ENCODE measurements at places on chromosomes 2 and 18.

- DNase-seq, result no peak
Measured at GRCh38 chr18:67553437-67553836, 36.9 kb upstream of the DSEL start.

- DNase-seq, result no peak
Measured at GRCh38 chr18:73715210-73715670, 432.4 kb downstream of the FBXO15 start.

DNA sequence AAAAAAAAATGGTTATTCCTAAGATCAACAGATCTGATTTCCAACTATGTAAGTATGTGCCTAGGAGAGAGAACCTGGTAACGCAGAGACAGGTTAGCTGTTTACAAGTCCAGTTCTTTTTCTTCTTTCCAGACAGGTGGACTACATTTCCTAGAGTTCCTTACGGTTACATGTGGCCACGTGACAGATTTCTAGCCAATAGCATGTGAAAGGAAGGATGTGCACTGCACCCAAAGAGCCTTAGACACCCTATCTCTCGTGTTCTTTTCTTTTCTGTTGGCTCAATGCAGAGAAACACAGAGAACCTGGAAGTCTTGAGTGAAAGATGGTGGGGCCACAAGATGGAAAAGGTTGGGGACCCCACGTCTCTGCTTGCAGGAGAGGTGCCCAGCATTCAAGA is 375.9 kb downstream of the TNS1 start:
- no peak for DNase-seq

DNA sequence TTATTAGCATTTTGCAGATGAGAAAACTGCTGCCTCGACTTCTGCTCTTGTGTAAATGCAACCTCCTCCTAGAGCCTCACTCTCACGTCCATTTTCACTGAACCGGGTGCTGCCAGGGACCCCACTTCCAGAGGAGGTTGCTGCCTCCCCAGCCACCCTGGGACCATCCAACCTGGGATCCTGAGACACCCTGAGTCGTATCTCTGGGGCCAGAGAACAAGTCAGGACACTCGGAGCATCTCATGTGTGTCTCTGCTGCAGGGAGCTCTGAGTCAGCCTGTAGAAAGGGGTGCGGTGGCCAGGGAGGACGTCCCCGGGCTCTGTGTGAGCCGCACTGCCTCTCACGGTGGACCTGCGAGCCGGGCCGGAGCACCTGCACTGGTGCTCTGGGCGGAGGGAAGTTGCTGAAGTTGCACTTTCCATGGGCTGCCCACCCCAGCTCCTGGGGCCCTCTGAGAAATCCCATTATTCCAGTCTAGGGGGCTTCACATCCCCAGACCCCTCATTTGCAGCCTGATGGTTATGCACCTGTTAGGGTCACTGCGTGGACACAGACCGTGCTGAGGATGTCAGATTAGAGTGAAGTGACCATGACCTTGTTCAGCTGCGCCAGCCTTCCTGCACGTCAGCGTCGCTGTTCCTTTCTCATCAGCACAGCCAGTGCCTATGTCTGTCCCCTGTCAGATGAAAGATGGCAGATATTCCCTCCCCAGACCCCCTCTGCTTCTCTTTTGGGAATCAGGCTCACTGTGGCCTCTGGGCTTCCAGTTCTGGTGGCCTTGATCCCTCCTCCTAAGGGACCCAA is 230.4 kb downstream of the KLHL29 start:
- DNase-seq, result no peak

DNA sequence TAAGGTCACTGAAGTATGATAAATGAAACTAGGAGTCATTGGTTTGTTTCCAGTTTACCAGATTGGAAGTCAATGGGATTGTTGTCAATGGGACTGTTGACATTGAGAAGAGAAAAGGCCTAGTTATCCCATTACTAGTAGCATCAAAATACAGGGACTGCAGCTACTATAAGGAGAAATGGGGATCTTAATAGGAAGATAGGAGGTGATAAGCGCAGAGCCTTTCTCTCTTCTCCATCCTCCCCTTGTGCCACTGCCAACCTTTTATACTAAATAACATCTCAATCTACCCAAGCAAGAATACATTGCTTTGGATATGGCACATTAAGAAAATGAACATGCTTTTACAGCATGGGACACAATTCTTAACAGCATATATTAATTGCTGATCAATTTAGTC is 10.5 kb upstream of the BBS5 start:
- DNase-seq, result no peak

DNA sequence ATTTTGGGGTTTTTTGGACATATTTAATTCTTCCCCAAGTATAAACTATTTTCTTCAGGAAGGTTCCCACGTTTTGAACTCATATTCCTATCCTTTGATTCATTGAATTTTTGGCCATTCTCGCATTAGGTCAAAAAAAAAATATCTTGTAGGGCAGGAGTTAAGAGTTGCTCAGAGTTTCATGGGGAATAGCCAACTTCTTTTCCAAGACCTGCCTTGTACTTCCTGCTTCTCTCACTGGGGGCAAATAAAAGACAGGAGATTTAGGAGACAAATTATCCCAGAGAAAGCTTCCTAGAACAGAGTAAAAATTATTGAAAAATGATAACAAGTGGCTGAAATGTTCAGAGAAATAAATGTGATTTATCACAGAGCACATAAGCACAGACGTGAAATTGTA is 55.2 kb upstream of the BCL11A start:
- no peak for DNase-seq

GRCh38 chr2:84797271-84797670 is 83.6 kb downstream of the TRABD2A start:
- DNase-seq, result no peak

GRCh38 chr18:79584491-79585394 is 94.9 kb upstream of the CTDP1 start:
- no peak for DNase-seq

GRCh38 chr2:70785137-70785911 is 5.1 kb downstream of the FIGLA start:
- DNase-seq, result no peak

- no peak for DNase-seq
Measured at GRCh38 chr2:34188464-34189303, 589.6 kb upstream of the FAM98A start.

DNA sequence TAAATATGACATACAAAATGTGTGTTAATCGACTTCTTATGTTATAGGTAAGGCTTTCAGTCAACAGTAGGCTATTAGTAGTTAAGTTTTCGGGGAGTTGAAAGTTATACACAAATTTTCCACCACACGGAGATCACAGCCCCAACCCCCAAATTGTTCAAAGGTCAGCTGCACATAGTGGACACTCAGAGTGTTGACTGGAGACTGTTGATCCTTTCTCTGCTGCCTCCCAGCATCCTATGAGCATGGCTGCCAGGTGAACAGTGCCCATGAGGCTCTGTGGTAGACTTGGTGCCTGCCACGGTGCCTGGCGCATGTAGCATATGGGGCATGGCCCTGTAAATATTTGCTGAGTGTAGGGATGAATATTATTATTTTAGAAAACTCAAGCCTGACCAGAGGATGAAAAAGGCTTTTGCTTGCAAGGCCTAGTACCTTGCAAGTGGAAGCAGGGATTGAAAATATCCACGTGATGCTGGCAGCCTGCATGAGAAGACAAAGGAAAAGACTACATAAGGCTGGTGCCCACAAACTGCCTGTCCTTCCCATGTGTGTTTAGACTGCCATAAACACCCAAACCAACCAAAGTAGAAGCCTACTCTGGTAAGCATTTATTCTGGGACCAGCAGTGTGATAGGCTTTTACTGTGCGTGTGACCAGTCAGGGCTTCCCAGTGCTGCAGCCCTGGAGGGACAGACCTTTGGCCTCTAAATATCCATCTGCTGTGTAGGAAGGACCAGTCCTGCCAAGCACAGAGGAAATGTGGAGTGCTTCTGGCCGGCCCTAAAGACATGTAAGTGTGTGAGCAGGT is 226.1 kb downstream of the LDLRAD4 start:
- DNase-seq, result no peak
